ENCODE measurements at places on chromosomes 2 and 18.

GRCh38 chr2:41475959-41476358, 571.9 kb upstream of the PKDCC start:
- DNase-seq = no peak

DNA sequence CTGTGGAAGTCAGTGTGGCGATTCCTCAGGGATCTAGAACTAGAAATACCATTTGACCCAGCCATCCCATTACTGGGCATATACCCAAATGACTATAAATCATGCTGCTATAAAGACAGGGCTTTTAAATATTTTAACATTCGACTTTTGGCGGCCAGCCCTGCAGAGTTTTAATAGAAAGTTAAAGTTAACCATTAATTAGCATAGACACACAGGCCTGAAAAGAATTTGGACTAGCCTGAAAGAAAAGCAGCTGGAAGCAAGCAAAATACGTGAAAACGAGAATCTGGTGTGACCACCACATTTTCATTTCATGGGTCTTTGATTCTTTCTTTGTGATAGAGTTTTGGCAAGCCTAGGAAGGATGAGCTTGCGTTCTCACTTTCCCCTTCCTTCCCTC, 184.0 kb downstream of the SCG2 start:
- DNase-seq = no peak

- no peak for DNase-seq
Measured at GRCh38 chr2:215878476-215879063, 134.8 kb downstream of the MREG start.

- DNase-seq = no peak
Measured at GRCh38 chr18:49682173-49682802, 120.4 kb downstream of the LIPG start.

- no peak for DNase-seq
Measured at GRCh38 chr2:57022496-57022895, 838.7 kb downstream of the CCDC85A start.

GRCh38 chr2:134405611-134406081, 151.8 kb downstream of the MGAT5 start:
- DNase-seq = no peak

- no peak for DNase-seq
Measured at GRCh38 chr2:31474296-31474695, 59.8 kb upstream of the XDH start.

DNA sequence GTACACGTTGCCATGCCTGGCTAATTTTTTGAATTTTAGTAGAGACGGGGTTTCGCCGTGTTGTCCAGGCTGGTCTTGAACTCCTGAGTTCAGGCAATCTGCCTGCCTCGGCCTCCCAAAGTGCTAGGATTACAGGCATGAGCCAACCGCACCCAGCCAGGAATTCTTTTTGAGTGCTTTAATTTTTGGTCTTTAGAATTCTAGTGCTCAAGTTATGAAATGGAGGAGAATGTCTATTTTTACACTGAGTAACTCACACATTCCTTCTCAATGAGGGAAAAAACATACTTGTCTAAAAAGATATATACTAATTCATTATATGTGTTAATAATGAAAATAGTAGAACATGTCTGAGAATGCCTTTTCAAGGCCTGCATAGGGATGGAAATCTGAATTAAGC, 8.5 kb downstream of the ZNF396 start:
- DNase-seq = no peak

Measured in HuH-7 (cell line).